ENCODE measurements at places on chromosomes 5 and 9.

- DNase-seq: no peak
These were observed 531 bp downstream of the TMEM210 start for GRCh38 chr9:137171149-137171900.

DNA sequence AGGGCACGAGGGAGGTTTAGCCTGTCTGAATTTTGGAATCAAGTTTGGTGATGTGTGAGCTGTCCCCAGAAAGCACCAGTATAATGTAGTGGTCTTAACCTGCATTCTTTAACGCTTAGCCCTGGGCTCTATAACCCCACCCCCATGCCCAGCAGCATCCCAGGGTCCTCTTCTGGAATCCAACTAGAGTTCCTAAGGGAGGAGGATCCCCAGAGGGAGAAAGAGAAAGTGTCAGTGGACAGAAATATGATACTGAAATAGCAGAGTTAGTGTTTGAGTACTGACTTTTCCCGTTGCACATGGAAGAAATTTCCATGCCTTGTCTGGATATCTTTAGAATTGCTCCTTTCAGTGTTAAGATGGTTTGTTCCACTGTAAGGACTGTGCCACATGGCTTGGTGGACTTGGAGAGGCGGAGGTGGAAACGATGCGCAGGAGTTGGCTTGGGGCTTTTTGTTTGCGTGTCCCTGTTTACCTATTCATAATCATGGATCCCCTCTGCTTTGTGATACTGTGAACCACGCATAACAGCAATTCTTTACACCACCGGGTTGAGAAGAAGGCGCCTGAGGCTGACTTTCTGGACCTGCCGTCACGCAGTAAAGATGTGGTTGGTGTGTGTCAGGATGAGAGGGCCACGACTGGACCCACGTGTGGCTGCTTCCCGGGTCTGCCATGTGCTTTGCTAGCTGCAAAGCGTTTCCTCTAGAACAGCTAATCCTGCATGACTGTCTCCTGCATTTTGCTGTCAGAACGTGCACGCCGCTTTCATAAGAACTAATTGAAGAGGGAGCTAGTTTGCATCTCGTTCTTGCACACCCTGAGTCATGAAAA lies 142.3 kb downstream of the SMARCA2 start:
- no peak for DNase-seq

DNA sequence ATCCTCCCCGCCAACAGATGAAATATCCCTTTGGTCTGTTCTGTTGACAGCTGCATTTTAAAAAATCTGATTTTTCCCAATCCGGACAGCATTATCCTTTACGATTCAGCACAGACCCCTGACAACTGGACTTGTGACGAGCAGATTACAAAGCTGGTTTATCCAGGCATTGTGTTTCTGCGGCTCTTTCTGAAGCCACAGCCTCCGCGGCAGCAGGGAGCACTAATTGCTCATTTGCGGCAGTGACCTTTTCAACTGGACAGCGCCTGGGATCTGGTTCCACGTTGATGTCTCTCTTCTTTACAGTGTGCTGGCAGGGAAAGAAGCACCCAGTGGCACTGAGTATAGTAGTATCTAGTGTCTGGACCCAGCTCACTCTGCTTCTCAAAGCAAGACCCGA lies 351.2 kb downstream of the ZNF608 start:
- DNase-seq: no peak

DNA sequence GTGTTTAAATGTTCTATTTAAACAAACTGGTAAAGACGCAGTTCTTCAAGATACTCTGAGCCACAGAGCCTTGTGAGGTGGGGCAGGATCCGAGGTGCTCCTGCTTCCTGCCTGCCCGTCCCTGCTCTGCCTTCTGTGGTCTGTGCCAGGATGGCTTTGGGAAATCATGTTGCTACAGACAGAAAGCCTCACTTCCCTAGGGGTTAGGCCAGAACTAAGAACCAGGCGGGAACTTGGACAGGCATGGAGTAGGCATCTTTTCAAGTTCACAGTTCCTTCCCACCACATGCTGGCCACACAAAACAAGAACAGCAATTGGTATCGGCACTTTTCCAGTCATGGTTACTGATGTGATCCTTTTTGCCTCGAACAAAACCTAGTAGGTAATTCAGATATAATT lies 67.7 kb upstream of the SPOCK1 start:
- DNase-seq: no peak

- no peak for DNase-seq
These were observed 317.2 kb downstream of the DEPDC1B start for GRCh38 chr5:60382716-60383115.

GRCh38 chr5:76601470-76601869 lies 21.7 kb downstream of the F2RL2 start:
- no peak for DNase-seq
